Bronchial epithelial cell (primary cell): ENCODE measurements at places on chromosomes 12 and 14. TPM values are rescaled to one million over a fixed set of nuclear protein-coding genes. Genes with fewer than 3 reads are reported as not detected.

KCNC2 gene
- total RNA-seq = under 0.01 TPM in 1 of 2 replicates, not detected in the other

EML1 gene
- 1.8 and 6.0 TPM in 2 replicates for total RNA-seq

NXPH4 gene
- total RNA-seq = 0.53 and 1.9 TPM in 2 replicates

POTEG gene
- total RNA-seq = not detected in 2 replicates

CAPZA3 gene
- 0.13 TPM in 1 of 2 replicates, not detected in the other for total RNA-seq

CCT2 gene
- 150 and 235 TPM in 2 replicates for total RNA-seq

TSPAN19 gene
- under 0.01 TPM in 1 of 2 replicates, not detected in the other for total RNA-seq

IFNG-AS1 gene
- total RNA-seq = not detected in 2 replicates

HHIPL1 gene
- total RNA-seq = 0.53 and 1.2 TPM in 2 replicates

TC2N gene
- 46.1 and 48.1 TPM in 2 replicates for total RNA-seq

TEX22 gene
- 0.38 and 1.8 TPM in 2 replicates for total RNA-seq

SLC35F4 gene
- not detected in 2 replicates for total RNA-seq

SSTR1 gene
- under 0.01 TPM in 1 of 2 replicates, not detected in the other for total RNA-seq

KRT6C gene
- 16.8 and 138 TPM in 2 replicates for total RNA-seq

RDH12 gene
- total RNA-seq = 1.3 and 49.8 TPM in 2 replicates

ASB2 gene
- 0.13 and 0.26 TPM in 2 replicates for total RNA-seq

RAP1B gene
- total RNA-seq = 175 and 183 TPM in 2 replicates

MGP gene
- 0.79 TPM in 1 of 2 replicates, not detected in the other for total RNA-seq

TMEM119 gene
- total RNA-seq = 0.79 TPM in 1 of 2 replicates, not detected in the other

JPH4 gene
- total RNA-seq = not detected in 2 replicates
